Mammary epithelial cell (primary cell): ENCODE measurements at places on chromosomes 7 and 10. TPM values are rescaled to one million over a fixed set of nuclear protein-coding genes. Genes with fewer than 3 reads are reported as not detected.

The TRIL gene
- 4.5 TPM for total RNA-seq

The GIMAP2 gene
- total RNA-seq, result 1.4 TPM in 1 of 2 replicates, not detected in the other

The GRM8 gene
- not detected in 2 replicates for total RNA-seq

The SEMA3A gene
- 0.83 TPM for total RNA-seq

The BAMBI gene
- total RNA-seq, result 4.2 and 4.7 TPM in 2 replicates

The SPDYE2B gene
- not detected in 2 replicates for total RNA-seq

The GPR85 gene
- total RNA-seq, result 2.2 TPM

The MCM7 gene
- total RNA-seq, result 16.0 TPM

The CPVL gene
- total RNA-seq, result not detected

The TAS2R41 gene
- total RNA-seq, result not detected

The UTF1 gene
- total RNA-seq, result not detected in 2 replicates

The SFMBT2 gene
- 1.5 TPM for total RNA-seq

The AFAP1L2 gene
- 50.3 and 63.9 TPM in 2 replicates for total RNA-seq

The MSMB gene
- total RNA-seq, result not detected

The GOT1 gene
- total RNA-seq, result 70.0 TPM

The SORBS1 gene
- total RNA-seq, result 9.8 TPM

The TEX36 gene
- not detected in 2 replicates for total RNA-seq

The AKR1C2 gene
- total RNA-seq, result 19.7 TPM

The HDAC9 gene
- total RNA-seq, result 34.0 and 81.4 TPM in 2 replicates

The PTCD1 gene
- 5.7 and 7.0 TPM in 2 replicates for total RNA-seq

The PNLIP gene
- total RNA-seq, result not detected
